ENCODE measurements at places on chromosomes 3 and 15.

DNA sequence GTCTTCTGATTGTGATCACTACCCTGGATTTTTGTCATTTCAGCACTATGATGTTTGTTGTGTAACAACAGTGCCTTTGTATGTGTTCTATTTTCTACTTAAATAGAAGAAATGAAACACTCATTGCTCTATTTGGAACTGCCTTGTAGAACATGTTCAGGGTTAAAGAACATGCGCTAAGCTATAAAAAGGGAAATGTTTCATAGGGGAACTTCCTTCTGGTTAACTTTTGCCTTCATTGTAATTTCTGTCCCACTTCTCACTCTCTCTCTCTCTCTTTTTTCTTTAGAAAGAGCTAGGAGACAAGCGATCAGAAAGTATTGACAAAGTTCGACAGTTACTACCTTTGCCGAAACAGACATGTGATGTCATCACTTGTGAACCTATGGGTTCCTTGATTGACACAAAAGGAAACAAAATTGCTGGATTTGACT lies at the start of gene P2RY12:
P2RY12 (minus strand) TSS at position 13 of the 434 bp plus-strand sequence. CDS start 45,908 bp downstream, outside the sequence.
- peak; percentile 66 for DNase-seq

GRCh38 chr3:188152660-188153436 lies 1.1 kb upstream of the LPP start:
- DNase-seq: no peak

DNA sequence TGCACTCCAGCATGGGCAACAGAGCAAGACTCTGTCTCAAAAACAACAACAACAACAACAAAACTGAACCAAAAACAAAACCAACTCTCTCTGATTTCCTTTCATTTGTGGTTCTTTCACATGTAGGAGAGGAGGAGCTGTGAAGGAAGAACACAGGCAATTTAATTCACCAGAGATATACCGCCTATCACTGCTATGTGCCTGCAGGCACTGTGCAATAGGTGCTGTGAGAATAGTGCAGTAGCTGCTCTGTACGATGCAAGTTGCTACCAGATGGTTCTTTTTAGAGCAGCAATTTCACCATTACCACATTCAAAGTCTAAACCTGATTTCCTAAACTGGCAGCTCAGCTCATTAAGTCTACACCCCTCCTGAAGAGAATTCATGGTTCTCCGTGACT lies 11.3 kb upstream of the PROK2 start:
- no peak for DNase-seq

GRCh38 chr3:72355168-72355567 lies 493.1 kb downstream of the SHQ1 start:
- no peak for DNase-seq

- DNase-seq: no peak
Observed at GRCh38 chr3:160720123-160720746, 35.8 kb upstream of the PPM1L start.

DNA sequence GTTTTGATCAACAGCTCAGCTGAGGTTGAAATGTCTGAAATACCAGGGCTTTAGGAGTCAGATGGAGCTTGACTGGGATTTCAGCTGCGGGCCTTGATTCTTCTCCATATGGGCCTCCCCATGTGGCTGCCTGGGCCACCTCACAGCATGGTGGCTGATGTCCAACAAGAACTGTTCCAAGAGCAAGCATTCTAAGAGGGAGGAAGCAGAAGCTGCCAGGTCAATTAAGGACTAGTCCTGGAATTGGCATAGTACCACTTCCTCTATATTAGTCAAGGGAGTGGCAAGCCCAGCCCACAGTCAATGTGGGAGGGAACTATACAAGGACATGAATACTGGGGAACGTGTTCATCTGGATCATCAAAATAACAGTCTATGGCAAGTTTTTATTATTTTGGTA lies 181.7 kb upstream of the ANKRD28 start:
- no peak for DNase-seq

GRCh38 chr15:73686781-73687256 lies 2.6 kb downstream of the CD276 start:
- no peak for DNase-seq

- DNase-seq: no peak
Observed at GRCh38 chr3:194967151-194968117, 281.8 kb downstream of the FAM43A start.

- no peak for DNase-seq
Observed at GRCh38 chr3:42668413-42668760, 14.9 kb downstream of the ZBTB47 start.

DNA sequence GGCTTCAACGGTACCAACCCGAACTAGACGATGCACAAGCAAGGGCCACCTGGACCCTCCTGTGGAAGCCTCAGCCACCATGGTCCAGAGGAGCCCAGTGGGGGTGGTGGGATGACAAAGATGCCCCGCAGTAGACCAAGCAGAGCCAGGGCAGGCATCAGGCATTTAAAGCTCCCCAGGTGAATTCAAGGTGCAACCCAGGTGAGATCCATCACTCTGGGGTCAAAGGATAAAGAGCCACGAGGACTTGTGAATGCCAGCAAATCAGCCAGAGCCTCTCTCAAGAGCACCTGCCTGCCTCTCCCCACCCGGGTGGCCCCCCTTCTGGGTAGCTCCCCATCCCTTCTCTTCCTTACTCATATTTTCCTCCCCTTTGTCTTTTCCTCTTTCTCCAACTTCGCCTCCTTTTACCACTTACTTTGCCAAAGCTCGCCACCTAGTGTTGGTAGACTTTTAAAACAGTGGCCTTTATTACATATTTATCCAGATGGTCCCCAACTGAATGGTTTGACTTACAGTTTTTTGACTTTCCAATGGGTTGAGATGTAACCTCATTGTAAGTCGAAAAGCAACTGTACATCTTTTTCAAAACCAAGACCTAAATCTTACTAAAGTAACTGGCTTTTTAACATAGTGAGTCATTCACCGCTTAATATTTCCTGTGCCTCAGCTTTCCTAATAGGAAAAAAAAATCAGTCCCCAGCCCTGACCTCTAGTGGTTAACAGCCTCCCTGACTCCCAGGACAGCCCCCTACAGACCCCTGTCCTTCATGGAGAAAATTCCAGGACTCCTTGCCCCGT lies 18.8 kb downstream of the PLA2G4F start:
- DNase-seq: peak; percentile 47

DNA sequence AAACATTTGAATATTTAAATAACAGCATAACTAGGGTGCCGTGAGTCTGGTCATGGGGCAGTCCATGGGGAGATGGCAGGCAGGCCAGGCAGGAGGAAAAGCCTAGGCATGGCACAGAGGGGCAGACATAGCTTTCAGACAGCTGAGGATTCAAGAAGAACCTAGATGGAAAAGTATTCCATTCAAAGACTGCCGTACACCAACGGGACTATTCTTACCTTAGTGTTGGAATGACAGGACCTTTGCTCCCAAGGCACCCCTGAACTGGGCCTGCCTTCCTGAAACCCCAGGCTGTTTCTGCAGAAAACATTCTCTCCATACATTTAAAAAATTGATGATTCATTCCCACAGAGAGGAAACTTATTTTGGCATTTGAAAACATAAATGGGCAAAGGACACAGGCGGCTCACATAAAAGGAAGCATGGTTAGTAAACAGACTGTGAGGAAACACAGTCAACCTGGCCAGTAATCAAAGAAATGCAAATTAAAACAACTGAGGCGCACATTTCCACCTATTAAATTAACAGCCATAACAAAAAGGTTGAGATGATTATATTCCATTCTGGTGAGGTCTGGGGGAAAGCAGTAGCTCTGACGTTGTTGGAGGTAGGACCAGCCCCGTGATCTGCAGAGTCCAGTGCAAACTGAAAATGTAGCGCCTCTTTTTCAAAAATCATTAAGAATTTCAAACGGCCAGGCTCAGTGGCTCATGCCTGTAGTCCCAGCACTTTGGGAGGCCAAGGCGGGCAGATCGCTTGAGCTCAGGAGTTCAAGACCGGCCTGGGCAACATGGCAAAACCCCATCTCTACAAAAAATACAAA lies 71.3 kb upstream of the SMAD3 start:
- DNase-seq: no peak

DNA sequence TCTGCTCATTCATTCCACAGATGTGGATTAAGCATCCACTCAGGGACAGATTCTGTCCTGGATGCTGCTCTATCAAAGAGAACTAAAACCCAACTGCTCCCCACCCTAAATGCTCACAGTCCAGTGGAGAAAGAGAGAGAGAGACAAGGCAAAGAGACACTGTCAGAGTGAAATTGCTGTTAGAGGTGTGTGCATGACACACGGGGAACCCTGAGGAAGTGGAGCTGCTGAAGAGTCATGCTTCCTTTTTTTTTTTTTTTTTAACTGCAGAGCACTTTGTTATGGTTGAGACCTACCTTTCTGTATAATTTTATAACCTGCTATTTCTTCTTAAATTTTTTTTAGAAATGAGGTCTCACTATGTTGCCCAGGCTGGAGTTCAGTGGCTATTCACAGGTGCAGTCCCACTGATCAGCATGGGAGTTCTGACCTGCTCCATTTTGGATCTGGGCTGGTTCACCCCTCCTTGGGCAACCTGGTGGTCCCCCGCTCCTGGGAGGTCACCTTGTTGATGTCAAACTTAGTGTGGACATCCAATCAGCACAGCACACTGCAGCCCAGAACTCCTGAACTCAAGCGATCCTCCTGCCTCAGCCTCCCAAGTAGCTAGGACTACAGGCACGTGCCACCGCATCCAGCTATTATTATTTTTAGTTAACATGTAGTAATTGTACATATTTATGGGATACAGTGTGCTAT lies 18.2 kb upstream of the PSTPIP1 start:
- no peak for DNase-seq

- DNase-seq: no peak
Observed at GRCh38 chr15:93631958-93632618, 543.1 kb upstream of the RGMA start.

DNA sequence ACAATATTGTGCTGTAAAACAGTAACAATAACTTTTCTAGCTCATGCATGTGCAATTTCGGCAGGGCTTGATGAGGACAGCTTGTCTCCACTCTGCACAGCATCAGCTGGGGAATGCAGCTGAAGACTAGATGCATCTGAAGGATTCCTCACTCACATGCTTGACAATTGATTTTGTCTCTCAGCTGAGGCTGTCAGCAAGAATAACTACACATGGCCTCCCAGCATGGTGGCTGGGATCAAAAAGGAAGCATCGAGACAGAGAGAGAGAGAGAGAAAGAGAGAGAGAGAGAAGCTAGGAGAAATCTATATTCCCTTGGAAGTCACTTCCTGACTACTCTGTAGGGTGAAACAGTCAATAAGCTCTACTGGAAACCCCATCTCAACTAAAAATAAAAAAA lies 487.1 kb downstream of the PLOD2 start:
- no peak for DNase-seq

DNA sequence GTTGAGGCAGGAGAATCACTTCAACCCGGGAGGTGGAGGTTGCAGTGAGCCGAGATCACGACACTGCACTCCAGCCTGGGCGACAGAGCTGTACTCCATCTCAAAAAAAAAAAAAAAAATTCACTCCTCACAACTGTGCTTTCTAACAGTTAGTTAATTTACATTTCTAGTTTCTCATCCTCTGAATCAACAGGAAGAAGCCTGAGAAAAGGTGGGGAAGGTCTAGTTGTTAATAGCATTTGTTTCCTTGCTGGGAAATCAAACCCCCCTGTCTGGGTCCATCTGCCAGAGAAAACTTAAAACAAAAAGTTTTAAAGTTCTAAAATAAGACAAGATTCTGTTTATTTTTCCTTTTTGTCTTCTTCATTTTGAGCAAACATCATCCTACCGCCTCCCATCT lies 62.3 kb downstream of the TMEM39A start:
- DNase-seq: no peak

GRCh38 chr15:55245059-55245458 lies 44.6 kb downstream of the RAB27A start:
- no peak for DNase-seq

DNA sequence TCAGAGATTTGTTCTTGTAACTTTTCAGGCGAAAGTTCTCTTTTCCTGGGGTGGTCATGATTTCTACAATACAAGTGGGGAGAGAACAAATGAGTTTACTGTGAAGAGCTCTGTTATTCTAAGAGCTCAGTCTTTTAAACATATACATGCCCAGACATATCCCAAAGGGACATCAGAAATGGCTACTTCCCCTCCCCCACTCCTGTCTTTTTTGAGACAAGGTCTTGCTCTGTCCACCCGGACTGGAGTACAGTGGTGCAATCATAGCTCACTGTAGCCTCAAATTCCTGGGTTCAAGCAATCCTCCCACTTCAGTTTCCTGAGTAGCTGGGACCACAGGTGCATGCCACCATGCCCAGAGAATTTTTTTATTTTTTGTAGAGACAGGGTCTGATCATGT lies 18.2 kb downstream of the KPNA1 start:
- no peak for DNase-seq

DNA sequence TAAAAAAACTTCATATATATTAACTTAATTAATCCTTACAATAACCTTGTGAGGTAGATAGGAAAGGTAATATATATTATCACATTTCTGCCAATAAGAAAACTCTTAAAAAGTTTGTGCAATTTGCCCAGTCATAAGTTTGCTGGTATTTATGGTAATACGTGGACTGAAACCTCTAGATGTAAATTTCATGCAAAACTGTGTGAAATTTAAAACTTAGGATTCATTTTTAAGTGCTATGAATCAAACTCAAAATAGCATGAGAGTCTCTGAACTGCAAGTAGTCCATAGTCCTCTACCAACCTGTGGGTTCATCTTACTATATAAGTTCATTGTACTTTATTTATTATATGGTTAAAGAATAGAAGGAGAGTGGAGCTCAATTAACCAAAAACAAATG lies 56.4 kb downstream of the ZBTB20 start:
- no peak for DNase-seq

DNA sequence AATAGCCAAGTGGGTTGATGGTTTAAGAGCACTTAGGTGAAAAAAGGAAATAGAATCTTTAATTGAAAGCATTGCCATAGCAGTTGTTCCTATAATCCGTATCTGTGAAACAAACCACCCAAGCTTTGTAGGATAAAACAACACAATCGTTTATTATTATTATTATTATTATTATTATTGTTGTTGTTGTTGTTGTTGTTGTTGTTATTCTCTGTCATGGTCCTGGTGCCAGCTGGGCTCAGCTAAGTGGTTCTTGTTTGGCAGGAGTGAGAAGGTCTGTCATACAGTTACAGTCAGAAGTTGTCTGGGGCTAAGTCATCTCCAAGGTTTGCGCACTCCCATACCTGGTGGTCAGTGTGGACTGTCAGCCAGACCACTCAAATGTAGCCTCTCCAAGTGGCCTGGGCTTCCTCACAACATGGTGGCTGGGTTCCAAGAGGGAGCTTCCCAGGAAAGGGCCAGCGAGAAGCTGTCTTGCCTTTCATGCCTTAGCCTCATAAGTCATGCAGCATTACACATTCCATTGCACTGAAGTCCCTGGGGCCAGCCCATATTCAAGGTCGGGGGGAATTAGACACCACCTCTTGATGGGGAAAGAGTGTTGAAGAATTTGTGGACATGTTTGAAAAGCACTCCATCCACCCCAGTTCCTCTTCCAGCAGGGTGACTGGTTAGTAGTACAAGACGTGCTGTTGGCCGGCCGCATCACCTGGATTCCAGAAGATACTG lies 54.3 kb upstream of the FGD5 start:
- DNase-seq: no peak

DNA sequence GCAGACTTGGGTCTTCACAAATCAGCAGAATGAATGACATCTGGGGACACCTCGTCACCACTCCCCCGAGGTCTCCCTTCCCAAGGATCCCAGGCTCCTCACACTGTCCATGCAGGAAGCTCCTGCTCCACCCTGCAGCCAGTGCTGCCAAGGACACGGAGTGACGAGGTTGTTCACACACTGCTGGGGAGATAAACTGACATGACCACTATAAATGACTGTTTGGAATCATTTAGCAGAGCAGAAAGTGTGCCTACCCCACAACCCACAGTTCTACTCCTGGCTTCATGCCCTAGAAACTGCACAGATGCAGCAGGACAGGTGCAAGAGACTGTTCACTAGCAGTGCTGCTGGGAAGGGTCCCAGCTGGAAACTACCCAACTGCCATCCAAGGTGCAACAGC lies 19.7 kb upstream of the PRSS50 start:
- DNase-seq: no peak

- no peak for DNase-seq
Observed at GRCh38 chr15:75309711-75310110, 26.2 kb upstream of the COMMD4 start.

Measured in globus pallidus (tissue), 1 donor.